ENCODE measurements at places on chromosomes 3 and 15.

GRCh38 chr3:171592786-171593185, 132.6 kb upstream of the TNIK start:
- ATAC-seq: no peak

DNA sequence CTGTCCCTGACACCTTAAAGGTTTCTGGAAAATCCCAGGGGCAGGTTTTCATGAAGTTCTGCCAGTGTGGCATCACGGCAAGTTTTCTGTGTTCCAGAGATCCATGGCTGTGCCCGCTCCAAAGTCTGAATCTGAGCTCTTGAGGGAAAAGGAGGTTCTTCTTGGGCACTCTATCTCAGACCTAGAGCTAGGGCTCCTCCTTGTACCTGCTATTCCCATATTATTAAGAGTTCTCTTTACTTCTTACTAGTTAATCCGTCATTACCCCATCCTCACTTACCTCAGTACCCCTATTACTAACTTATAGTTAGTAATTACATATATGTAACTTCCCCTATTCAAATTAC, 5.9 kb upstream of the TRA2B start:
- no peak for ATAC-seq

DNA sequence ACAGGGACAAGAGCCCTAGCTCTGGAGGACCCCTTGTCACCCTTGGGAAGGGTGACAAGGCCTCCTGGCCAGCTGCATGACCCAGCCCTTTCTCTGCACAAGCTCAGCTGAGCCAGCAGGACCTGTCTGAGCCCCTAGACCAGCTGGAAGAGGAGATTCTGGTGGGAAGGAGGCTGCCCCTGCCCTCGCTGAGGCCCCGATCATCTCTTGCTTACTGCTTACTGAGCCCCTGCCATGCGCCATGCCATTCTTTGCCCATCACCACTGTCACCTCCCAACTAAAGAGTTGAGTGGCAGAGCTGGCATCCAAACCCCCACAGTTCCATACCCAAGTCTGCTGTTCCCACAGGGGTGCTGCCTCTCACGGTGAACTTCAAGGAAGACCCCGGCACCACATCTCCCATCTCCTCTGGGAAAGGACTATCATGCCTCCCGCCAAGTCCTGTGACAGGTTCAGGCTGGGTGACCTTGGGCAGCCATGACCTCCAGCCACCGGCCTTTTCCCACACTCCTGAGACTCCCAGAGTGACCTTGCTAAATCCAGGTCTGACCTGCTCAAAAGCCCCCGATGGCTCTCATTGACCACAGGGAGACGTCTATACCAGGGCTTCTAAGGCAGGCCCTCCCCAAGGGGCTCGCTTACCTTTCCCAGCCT, 34.0 kb downstream of the ACSBG1 start:
- ATAC-seq: no peak

GRCh38 chr3:177610686-177611633, 413.7 kb upstream of the TBL1XR1 start:
- ATAC-seq: no peak

GRCh38 chr3:164023480-164023879, 1054.8 kb downstream of the SI start:
- no peak for ATAC-seq

GRCh38 chr3:128906031-128906803, 26.8 kb downstream of the ACAD9 start:
- no peak for ATAC-seq

DNA sequence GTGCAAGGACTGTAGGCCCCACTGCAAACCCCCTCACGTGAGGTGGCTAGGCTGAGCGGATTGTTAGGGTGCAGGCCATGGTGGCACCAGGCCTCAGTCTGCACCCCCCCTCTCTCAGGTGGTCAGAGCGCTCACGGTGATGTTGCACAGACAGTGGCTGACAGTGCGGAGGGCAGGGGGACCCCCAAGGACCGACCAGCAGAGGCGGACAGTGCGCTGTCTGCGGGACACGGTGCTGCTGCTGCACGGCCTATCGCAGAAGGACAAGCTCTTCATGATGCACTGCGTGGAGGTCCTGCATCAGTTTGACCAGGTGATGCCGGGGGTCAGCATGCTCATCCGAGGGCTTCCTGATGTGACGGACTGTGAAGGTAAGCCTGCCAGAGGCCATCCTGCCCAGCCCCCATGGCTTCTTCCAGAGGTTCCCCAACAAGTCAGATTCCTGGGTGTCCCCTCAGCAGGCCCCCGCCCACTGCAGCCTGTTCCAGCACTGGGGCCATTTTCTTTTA, 18.2 kb downstream of the ATRIP start:
- ATAC-seq: no peak

DNA sequence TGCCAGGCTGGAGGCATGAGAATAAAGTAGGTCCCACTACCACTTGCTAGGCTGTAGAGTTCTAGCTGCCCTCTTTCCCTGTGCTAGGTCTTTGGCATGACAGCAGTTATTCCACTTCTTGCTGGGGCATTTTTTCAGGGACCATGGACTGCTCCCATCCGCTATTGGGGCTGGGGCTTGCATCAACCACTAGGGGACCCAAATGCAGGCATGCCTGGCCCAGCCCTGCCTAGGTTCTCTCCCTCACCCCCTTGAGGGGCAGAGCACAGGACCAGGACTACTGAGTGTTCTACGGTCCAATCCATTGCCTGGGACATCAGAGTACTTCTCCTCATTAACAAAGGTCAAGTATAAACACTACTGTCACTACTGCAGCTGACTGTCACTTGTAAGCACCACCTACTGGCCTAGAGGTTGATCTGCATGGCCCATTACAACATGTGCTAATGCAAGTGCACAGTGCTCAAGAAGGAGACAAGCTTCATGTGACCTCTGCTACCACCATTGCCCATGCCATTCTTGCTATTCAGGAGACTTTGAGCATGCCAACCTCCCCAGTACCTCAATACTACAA, 270.5 kb downstream of the MBNL1 start:
- no peak for ATAC-seq

DNA sequence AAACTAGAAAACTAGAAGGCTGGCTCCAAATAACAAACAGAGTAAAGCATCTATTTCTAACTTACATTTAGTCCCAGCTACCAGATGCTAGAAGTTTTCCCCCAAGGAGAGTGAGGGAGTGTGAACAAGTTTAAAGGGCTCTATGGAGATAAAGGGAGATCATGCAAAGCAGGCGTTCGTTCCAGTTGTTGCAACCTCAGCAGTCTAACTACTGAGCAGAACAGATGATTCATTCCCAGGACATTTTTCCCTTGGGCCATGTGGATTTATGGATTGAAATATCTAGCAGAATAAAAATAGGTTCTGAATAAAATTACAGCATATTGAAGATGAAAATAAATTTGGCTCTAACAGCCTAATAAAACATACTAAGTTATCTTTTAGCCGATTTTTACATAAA, 154.8 kb upstream of the TTC14 start:
- no peak for ATAC-seq

- ATAC-seq: no peak
Measured at GRCh38 chr3:107264888-107265287, 112.4 kb upstream of the CCDC54 start.

GRCh38 chr3:74343391-74343790, 271.1 kb downstream of the CNTN3 start:
- no peak for ATAC-seq

DNA sequence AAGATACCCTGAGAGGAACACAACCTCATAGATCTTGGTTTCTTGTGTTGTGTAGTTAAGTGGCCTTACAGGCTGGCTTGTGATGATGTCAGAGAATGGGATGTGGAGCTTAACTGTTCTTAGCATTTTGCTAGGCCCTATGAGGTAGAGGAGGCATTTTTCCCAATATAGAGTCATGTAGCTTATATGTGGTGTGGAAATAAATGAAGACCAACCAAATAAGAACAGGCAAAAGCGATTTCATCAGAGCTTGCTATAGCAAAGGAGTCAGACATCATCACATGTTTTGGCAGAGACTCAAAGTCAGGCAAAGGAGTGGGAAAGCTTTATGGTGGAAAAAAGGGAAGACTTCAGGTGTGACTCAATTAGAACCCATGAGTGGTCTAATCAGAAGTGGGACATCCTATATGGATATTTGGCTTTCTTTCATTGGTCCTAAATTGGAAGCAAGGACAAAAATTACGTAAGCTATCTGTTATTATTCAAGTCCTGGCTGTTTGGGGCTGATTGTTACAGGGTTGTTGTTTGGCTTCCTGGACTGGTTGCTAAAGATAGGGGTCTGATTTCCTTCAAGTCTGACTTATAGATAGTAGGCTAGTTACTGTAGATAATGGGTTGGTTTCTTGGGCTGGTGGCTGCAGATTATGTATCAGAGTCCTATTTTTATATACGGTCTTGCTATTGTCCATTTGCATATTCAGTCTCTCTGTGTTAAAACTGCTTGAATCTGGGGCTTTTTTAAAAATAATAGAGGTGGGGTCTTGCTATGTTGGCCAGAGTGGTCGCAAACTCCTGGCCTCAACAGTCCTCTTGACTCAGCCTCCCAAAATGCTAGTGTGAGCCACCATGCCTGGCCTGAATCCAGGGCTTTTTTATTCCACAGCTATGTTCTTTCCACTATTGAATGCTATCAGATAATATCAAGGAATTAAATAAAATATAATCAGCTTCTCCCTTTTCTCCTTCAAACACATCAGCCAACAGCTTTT, 30.3 kb upstream of the SETD2 start:
- no peak for ATAC-seq

- ATAC-seq: no peak
Measured at GRCh38 chr15:89513284-89513683, 16.9 kb upstream of the RHCG start.

DNA sequence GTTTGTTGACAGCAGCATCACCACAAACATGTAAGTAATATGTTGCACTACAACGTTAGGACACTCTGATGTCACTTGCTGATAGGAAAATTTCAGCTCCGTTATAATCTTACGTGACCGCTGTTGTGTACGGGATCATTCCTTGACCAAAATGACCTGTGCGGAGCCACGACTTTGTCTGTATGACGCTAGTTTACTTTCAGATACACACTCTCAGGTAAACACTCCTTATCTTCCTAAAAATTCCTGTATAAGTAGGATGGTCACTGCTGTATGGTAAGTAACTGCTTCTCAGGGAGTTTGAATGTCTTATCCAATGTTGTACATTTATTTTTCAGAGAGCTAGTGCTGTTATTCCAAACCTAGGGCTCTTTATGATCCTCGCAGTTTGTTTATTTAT, 410.3 kb downstream of the NAALADL2 start:
- no peak for ATAC-seq
